ENCODE measurements at places on chromosomes 2 and 18.

DNA sequence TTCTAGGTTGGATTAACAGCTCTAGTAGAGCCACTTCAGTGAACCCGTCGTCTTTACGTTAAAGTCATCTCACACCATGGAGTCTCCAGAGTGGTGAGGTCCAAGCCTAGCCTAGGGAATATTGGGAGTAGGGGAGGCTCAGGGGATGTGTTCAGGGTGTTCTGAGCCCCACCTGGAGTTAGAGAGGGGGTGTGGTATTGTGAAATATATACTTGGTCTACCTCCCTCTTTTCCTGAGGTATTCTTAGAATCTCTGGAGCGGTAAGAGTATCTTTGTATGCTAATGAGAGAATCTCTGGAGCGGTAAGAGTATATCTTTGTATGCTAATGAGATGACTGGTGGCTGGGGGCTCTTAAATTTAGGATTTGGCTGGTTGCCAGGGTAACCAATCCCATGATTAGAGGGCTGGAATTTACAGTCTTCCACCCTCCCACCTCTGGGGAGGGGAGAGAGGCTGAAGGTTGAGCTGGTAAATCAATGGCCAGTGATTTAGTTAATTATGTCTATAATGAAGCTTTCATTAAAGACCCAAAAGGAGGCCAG, 69.5 kb downstream of the INPP4A start:
- DNase-seq = no peak

GRCh38 chr2:171554991-171555615, 32.8 kb downstream of the CYBRD1 start:
- DNase-seq = no peak

DNA sequence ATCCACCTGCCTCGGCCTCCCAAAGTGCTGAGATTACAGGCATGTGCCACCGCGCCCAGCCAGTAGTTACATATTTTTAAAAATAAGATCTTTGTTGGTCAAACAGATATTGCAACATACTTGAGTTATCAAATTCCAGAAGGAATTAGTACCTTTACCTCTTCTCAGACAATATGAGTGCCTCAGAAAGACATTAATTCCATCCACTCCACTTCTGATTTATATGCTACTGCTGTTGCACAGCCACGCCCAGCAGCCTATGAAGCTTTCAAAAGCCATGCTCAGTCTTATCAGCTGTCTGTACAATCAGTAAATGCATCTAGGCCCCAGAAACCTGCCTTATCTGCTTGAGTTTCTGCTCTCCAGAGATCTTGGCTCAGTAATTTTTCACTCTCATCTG, 47.8 kb downstream of the MEX3C start:
- DNase-seq = no peak

DNA sequence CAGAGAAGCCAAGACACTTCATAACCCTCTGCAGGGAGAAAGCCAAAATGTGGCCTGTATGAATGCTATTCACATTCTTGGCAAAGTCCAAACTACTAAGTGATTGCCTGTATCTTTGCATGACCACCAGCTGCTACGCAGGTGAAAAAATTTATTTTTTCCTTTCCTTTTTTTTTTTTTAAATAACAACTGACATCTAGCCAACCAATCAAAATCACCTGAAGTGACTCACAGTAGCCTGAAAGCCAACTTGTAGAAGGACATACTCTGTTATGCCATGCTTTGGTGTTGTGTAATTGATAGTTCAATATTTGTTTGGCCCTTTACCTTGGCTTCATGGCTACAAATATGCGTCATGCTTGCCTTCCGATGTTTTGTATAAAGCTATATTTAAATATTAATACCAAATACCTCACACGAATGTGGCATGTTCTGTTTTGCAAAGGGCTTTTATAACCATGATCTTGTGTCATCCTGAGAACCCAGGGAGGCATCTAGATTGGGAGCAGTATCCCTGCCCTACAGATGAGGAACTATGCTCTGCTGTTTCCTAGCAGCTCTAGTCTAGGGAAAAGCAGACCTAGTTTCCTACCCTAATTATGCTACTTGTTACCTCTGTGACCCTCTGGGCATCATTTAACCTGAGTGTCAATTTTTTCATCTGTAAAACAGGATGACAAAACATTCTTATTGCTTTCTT, 102.1 kb downstream of the MYOM1 start:
- no peak for DNase-seq

- DNase-seq = no peak
These were observed 17.7 kb upstream of the NFE2L2 start for GRCh38 chr2:177282181-177282641.

GRCh38 chr2:1758774-1759610, 14.7 kb upstream of the PXDN start:
- DNase-seq = no peak

DNA sequence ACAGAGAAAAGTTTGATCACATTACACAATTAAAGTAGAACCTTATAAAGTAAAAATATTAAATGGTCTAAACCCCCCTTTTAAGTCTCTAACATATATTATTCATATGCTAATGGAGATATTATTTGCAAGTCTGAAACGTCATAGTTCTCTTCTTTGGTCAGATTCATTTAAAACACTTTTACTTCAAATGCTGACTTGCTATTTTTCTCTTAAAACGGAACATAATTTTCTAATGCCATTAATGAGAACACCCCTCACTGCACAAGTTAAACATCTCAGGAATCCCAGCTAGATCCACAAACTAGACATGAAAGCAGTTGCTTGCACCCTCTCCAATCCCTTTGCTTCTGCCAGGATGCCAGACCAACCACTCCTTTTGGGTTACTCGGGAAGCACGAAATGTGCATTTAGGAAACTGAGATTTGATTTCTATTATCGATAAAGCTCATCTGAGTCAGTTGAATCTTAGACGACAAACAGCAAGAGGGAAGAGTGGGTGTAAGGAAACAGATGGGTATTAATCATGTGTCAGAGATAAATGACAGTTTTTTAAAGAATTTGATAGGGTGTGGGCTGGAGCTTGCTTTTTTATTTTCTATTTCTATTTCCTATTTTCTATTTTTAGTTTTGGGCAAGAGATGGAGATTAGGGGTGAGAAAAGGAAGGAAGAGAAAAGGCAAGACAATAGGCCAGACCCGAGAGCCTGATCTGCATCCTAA, 1.5 kb downstream of the ADD2 start:
- no peak for DNase-seq

DNA sequence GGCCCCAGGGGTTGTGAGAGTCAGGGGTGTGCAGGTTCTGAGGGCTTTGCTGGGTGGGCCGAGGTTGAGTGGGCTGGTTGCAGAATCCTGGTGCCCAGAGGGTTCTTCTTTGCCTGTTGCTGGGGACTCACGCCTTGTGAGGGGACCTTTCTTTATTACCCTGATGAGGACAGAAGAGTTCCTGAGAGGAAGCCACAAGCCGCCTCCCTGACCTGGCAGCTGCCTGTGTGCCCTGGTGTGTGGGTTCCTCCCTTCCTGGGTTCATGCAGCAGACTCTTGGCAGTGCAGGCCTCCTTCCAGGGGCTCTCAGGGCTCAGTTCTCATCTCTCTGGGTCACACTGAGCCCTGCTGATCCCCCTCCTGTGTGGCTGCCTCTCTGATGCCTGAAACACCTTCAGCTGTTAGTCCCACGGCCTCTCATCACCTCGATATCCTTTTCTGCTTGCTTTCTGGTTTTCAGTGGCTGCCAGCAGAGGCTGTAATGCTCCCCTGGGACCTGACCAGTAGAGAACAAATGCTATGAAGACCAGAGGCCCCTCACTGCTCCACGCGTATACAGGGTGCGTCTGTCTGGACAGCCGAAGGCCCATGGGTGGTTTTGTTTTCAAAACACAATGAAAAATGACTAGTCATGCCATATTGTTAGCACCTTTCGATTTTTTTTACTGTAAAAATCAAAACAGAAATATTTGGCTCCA, 191.3 kb downstream of the AGAP1 start:
- DNase-seq = no peak

DNA sequence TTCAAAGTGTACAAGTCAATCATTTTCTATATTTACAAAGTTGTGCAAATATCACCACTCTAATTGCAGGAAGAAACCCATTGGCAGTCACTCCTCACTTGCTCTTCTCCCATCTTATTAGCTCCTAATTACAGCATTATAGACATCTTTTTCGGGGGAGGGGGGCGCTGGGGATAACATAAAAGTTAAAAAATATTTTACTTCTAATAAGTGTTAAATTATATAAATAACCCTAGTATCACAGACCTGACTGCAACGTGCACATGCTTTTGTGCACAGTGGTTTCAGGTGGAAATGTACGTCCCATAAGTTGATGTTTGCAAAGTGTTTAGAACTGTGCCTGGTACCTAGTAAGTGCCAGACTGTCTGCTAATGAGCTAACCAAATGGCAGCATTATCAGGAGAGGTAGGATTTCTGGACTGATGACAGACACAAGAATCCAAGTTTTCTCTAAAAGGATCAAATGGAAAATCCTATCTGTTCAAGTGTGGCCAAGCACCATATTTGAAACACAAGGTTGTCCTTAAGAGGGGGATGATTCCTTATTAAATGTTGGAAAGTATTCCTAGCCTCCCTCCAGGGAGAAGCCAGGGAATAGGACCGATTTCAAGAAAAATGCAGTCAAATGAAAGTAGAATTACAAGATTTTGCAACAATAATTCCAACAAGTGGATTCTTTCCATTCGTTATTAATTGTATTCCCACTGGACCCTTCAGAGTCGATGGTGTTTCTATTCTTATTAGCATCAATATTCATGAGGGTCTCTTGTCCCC, 70.0 kb downstream of the ACKR3 start:
- DNase-seq = no peak

- DNase-seq = no peak
These were observed 69.3 kb upstream of the PGAP1 start for GRCh38 chr2:196995757-196996314.

DNA sequence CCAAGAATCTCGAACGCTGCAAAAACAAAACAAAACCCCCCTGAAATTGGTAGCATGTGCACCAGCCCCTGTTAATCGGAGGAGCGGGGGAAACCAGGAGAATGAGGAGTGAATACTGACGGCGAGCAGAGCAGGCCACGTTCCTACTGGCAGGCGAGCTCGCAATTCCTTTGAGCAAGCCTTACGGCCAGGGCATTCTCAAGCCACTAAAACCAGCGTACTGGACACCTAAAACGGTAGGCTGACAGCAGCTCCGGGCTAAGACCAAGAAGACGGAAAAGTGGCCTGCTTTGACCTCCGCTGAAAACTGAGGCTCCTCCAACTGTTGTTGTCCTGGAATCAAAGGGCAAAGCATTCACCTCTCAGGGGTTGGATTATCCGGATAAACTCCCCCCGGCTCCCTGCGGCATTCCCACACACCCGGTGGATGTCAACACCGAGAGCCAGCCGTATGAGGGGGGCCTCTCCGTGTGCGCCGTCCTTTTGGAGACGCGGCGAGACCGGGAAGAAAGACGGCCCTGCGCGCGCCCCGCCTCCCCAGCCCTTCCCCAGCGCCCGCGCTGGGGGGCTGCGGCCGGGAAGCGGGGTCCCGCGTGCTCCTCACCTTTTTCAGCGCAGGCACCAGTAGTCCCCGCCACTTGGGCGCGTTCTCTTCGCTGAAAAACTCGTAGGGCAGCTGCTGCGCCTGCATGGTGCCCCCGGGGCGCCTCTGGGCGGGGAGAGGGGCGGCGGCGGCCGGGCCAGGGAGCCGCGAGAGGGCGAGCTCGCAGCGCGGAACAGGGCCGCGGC, 925 bp downstream of the SOS1 start:
- DNase-seq = no peak

DNA sequence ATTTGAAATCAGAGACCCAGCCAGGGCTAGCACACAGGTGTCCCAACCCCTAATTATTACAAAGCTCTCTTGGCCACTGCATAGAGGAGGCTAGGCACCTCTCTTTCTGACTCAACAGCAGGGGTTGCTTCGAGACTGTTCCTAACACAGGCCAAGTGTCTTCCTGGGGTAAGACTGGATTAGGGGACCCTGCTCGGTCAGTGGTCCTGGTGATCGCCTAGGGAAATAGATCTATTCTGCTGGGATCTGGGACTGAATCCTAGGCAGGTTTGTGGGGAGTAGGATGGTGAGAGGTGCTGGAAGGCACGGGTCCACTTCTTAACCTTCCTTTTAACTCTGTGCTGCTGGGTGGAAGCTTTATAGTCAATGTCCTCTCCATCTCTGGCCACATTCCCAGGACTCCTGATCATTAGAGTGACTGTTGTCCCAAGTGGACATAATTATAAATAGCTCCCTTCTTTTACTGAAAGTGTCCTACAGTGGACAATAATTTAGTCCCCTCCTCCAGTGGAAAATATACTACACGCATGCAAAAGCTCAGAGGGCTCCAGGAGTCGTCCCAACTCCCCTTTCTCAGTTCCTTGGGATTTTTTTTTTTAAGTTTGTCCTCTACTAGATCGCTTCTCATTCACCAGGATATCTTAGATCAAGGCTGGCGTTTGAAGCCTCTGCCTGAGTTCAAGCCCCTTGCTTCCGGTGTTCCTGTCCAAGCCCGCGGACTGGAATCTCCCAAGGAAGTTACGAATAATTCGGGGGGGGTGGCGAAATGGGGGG, 1.3 kb upstream of the TRIB2 start:
- DNase-seq = no peak

DNA sequence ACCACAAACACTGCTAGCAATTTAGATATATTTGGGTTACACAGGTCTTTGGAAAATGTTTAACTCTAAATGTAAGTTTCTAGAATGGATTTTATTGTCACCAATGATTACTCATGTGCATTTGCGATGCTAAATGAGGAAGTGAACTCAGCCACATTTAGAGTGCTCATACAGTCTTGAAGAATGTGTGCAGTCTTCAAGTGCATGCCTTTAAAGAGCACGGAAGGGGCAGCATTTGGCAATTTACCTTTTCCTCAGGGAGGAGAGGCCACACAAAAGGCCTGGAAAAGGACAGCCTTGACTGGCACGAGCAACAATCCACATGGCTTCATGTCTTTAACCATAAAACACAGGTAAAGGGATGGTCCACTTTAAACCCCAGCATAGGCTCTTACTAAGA, 78.5 kb upstream of the STK17B start:
- no peak for DNase-seq

DNA sequence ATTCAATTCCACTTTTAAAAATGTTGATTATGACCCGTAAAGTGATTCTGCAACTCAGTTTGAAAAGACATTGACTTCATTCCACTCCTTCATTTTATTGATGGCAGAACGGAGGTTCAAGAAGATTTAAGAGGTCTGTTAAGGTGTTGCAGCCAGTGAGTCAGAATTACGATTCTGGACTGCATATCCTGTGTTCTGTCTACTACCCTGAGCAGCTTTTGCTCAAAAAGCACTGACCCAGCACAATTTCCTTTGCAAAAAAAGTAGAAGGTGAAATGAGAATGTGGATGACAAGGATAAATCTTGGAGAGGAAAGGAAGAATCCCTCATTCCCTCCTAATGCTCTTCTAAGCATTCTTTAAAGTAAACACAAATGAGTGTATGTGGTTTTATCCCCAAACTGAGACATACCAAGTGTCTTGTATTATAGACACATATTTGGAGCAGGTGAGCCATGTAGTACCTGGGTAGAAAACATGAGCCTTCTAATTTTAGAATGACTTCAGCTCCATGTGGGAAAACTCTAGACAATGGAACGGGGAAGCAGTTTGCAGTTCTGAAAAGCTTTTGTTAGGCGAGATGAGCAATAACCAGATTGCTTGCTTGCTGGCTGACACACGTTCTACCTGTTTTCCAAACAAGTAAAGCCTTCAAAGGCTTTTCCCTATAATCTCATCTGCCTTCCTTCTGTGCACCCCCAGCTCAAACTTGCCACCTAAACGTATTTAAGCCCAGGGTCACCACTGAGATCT, 44.7 kb downstream of the TGFA start:
- no peak for DNase-seq

Measured in AG09309 (cell line).